ENCODE measurements at places on chromosomes 16 and 17.

DNA sequence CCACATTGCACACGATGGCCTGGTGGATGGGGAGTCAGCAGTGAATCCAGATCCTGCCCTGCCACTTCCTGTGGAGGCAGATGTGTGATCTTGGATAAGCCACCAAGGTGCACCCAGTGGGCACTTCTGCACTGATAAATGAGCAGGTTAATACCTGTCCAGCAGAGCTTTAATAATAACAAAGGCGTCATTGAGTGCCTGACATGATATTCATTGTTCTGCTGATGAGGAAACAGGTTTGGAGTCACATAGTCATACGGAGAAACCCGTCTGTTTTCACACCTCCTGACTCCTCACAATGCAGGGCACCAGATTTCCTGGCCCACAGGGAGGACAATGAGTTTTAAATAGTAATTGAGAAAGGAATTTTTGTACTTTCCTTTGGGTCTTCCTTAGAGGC lies 324.6 kb upstream of the CDH5 start:
- no peak for DNase-seq

- DNase-seq = no peak
These were observed 10.5 kb upstream of the BLMH start for GRCh38 chr17:30302241-30302640.

- peak; percentile 41 for DNase-seq
These were observed 54.5 kb downstream of the NKD1 start for GRCh38 chr16:50602531-50603205.

DNA sequence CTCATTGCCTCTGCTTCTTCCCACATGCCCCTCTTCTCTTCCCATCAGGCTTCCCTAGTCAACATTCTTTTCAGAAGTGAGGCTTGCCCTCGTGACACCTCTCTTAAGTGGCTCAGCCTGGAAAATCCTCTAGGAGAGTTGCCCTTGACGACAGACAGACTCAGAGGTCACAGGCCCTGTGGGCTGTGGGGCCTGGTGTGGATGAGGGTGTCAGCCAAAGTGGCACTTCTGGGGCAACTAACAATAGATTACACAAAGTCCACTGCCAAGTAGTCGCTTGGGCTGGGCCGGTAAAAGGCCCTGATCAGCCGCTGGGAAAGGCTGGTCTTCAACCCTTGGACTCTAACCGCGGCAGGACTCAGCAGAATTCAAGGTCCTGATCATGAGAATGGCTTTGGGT lies 33.7 kb upstream of the METTL16 start:
- no peak for DNase-seq

- no peak for DNase-seq
These were observed 4.5 kb downstream of the STAT5B start for GRCh38 chr17:42271779-42272035.

DNA sequence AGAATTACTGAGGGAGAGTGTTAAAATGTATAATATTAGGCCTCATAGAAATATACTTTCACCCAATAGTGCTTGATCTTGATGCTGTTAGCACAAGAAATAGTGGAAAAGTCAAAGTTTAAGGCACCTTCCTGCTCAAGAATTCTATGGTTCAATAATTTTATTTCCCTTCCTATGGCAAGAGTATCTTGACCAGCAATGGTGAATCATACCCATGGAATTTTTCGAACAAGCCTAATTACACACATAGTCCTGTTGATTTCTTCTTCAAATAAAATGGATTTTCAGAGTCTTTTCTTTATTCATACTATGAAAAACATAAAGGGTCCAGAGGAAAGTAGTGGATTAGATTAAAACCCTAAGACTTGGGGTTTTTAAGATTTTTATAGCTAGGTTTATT lies 810.6 kb downstream of the CDH11 start:
- no peak for DNase-seq

- DNase-seq = no peak
These were observed 40.3 kb upstream of the MRPS23 start for GRCh38 chr17:57889892-57890856.

- no peak for DNase-seq
These were observed 8.3 kb downstream of the ZDHHC7 start for GRCh38 chr16:85003076-85003475.

- no peak for DNase-seq
These were observed 8.7 kb downstream of the SNX29 start for GRCh38 chr16:11985250-11985649.
